ENCODE measurements at places on chromosomes 13 and 19.

DNA sequence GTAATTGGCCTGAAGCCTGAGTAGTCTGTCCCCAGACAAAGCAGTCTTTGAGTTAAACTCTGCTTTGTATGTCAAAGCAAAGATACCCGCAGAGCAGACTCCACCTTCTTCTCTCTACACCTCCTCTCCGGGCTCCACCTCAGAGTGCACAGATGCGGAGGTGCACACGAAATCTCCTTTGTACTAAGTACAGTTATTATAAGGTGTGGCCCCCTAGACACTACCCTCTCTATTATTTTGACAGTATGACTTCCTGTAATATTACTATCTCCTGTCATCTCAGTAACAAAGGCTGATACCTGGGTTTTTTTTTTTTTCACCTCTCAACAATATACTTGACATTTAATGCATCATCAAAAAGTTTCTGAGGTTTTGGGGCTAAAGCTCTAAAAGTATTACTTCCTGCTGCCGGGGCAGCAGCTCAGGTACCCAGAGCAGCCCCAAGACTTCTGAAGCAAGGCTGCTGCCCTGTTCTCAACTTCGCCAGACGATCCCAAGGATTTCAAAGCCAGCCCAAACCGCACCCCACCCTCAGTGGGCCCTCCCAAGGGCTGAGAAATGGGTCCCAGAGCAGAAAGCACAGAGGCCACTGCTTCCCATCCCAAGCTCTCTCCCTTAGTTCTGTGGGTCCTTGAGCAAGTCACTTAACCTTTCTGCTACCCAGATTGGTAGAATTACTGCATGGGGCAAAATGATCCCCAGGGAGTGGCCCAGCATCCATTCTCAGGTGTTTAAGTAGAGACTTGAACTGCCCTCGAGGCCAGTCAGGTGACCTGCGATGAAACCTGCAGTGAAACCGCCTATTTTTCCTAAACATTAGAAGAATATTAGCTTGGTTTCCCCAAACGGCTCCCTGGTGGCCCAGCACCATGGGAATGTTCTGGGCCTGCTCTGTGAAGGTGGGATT, 180.6 kb downstream of the FOXO1 start:
- DNase-seq: peak; percentile 72

DNA sequence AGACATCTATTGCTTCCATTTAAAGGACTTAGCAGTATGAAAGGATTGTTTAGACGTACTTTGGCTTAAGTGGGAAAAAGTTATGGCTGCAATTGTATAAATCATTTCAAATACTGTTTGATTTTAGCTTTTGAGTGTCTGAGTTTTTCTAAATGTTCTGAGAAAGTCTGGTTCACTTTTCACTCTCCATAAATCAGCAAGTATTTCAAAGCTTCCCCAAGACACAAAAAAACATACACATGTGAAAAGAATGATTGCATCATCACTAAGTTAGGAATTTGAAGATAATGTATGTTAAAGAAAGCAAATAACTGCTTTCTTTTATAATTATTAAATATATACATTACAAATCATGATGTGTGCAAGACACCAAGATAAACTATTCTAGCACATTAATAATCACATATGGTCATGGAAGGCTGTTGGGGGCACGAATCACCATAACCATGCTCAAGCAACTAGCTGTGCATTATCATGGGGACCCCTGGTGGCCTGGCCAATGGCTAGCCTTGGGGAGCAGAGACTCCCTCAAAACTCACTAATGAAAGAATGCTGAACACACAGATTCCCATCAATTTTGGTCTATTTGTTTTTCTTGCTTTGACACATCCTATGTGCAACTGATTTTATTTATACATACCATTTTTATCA, 111.1 kb downstream of the MIPEP start:
- no peak for DNase-seq

- DNase-seq: no peak
These were observed 1060.4 kb downstream of the EFNB2 start for GRCh38 chr13:105474983-105475610.

DNA sequence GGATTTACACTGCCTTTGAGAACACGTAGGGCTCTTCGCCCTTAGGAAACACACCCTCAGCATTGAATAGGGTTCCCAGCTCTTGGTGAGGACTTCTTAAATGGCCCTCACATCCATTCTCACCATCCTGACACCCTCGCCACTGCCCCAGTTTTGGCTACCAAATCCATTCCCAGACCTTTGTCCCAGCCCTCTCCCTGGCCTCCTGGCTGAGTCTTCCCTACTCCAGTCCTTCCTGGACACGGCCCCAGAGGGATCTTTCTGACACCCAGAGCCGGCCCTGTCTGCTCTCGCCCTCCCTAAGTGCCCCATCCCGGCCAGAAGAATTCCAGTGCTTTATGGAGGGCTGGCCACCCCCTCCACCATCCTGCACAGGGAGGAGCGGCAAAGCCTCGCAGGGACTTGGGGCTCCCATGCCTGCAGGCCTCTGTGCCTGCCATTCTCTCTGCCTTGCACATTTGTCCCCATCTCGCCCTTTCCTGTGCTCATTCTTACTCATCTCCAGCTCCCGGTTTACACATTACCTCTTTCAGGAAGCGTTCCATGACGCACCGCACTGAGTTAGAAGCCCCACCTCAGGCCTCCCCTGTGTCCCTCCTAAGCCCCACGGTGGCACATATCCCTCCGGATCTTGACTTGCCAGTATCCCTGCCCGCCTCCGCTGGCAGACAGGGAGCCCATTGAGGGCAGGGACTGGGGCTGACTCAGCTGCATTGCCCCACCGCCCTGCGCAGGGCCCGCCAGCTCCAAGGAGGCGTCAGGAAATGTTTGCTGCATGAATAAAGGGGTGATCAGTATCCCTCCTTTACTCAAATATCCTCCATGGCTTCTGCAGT, 11.0 kb upstream of the KLK14 start:
- DNase-seq: no peak

GRCh38 chr19:5024282-5024681, 55.4 kb downstream of the KDM4B start:
- DNase-seq: no peak

DNA sequence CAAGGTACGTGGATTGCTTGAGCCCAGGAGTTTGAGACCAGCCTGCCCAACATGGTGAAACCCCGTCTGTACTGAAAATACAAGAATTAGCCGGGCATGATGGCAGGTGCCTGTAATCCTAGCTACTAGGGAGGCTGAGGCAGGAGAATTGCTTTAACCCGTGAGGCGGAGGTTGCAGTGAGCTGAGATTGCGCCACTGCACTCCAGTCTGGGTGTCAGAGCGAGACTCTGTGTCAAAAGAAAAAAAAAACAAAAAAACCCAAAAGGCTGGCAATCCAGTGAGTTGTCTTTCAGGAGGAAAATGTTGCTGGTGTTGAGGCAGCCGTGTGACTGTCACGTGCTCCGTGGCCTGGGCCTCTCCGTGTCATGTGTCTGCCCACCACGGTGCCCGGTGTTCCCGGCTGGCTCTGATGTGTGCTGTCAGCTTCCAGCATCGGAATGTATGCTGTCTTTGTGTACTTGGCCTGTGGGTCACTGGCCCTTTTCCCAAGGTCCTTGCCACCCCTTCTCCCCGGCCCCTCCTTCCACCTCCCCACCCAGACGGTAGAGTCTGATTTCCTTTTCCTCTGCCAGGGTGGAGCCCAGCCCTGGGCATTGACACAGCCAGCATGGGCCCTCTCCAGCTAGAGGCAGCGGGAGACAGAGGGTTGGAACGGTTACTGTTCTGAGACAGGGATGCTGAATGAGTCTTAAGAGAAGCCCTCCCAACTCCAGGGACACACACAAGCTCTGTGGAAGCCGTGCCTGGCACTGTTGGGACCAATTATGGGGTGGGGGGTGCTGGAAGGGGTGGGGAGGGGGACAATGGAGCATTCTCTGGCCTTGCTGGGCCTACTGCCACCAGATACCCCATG, 7.2 kb upstream of the TUBB4A start:
- DNase-seq: no peak

- no peak for DNase-seq
These were observed 156.8 kb downstream of the DNAJC3 start for GRCh38 chr13:95833719-95834118.

Data from stimulated activated naive CD8-positive, alpha-beta T cell treated with anti-CD3 and anti-CD28 coated beads, Interleukin-15, amount 100 ng/mL, for 72 hours (primary cell).